ENCODE measurements at places on chromosomes 12 and 14.

GRCh38 chr12:5864972-5865371 lies 80.1 kb downstream of the ANO2 start:
- H3K4me3 ChIP-seq, result no peak overlapping the region
- DNase-seq, result no peak
- H3K27ac ChIP-seq, result no peak overlapping the region
- no peaks in the 10 kb centered on the region for H3K36me3 ChIP-seq

DNA sequence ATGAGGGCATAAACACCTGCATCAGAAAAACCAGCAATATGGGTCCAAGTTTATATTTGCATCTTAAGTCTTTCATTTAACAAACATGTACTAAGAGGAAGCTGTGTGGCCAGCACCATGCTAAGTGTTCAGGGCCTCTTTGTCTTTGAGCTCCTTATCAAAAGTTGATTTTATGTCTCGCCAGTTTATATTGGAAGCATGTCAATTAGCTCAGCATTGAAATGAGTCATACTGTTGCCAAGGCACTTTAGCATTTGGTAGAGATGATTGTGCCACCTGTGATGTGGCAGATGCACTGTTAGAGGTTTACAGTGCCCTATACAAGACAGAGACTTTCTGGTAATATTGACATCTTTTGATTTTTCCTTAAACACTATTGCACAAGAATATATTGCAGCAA lies 68.5 kb downstream of the BHLHE41 start:
- H3K27ac ChIP-seq, result no peak overlapping the region
- no peak overlapping the region for H3K4me3 ChIP-seq
- H3K4me1 ChIP-seq, result peaks cover 44% of the 10 kb centered on the region
- H3K27me3 ChIP-seq, result no peaks in the 10 kb centered on the region

GRCh38 chr12:79645235-79645630 lies 45.5 kb downstream of the PAWR start:
- H3K4me3 ChIP-seq, result no peak overlapping the region
- H3K4me1 ChIP-seq, result peaks cover 59% of the 10 kb centered on the region
- no peaks in the 10 kb centered on the region for H3K27me3 ChIP-seq
- no peak for DNase-seq
- H3K36me3 ChIP-seq, result peaks cover 9% of the 10 kb centered on the region

DNA sequence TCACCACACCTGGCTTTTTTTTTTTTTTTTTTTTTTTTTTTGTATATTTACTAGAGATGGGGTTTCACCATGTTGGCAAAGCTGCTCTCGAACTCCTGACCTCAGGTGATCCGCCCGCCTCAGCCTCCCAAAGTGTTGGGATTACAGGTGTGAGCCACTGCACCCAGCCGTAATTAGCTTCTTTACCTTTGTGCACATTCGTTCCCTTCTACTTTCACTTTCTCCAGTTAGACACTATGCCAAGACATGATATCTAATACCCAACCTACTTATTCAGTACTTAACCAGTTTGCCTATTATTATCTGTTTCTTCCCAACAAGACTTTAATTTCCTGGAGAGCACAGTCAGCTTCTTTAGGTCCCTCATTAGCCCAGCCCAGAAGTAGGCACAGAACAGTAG lies 5.3 kb downstream of the STYK1 start:
- peaks cover 1% of the 10 kb centered on the region for H3K4me1 ChIP-seq
- no peak overlapping the region for H3K27ac ChIP-seq
- H3K4me3 ChIP-seq, result no peak overlapping the region

- no peak for DNase-seq
- no peaks in the 10 kb centered on the region for H3K27me3 ChIP-seq
- no peak overlapping the region for H3K4me3 ChIP-seq
- H3K27ac ChIP-seq, result no peak overlapping the region
These were observed 171.8 kb downstream of the FLRT2 start for GRCh38 chr14:85701763-85702162.

- H3K36me3 ChIP-seq, result peaks cover 1% of the 10 kb centered on the region
- H3K4me1 ChIP-seq, result peaks cover 30% of the 10 kb centered on the region
- DNase-seq, result no peak
- H3K27ac ChIP-seq, result no peak overlapping the region
- no peaks in the 10 kb centered on the region for H3K27me3 ChIP-seq
These were observed 60.4 kb downstream of the RASSF8 start for GRCh38 chr12:26018926-26019325.

DNA sequence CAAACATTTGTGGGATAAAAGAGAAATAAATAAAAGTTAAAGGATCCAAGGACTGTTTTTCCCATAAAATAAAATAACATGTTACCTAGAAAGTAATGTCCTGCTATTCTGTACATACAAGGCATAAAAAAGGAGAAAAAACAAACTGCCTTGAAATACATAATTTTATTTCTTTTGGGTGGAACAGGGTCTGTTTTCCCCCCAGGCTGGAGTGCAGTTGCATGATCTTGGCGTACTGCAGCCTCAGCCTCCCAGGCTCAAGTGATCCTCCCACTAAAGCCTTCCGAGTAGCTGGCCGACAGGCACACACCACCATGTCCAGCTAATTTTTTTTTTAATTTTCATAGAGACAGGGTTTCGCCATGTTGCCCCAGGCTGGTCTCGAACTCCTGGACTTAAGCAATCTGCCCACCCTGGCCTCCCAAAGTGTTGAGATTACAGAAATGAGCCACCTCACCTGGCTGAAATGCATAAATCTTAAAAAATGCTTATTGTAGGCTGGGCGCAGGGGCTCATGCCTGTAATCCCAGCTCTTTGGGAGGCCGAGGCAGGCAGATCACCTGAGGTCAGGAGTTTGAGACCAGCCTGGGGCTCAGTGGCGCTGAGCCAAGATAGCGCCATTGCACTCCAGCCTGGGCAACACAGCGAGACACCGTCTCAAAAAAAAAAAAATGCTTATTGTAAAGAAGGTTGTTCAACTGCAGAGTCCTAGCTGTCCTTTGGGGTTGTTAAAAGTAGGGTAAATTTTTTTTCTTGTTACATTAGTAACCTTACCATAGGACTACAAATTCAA lies 4.1 kb upstream of the TUBA1C start:
- no peaks in the 10 kb centered on the region for H3K36me3 ChIP-seq
- peak overlapping the region; percentile 86 for H3K27ac ChIP-seq
- no peak for DNase-seq
- no peak overlapping the region for H3K4me3 ChIP-seq

DNA sequence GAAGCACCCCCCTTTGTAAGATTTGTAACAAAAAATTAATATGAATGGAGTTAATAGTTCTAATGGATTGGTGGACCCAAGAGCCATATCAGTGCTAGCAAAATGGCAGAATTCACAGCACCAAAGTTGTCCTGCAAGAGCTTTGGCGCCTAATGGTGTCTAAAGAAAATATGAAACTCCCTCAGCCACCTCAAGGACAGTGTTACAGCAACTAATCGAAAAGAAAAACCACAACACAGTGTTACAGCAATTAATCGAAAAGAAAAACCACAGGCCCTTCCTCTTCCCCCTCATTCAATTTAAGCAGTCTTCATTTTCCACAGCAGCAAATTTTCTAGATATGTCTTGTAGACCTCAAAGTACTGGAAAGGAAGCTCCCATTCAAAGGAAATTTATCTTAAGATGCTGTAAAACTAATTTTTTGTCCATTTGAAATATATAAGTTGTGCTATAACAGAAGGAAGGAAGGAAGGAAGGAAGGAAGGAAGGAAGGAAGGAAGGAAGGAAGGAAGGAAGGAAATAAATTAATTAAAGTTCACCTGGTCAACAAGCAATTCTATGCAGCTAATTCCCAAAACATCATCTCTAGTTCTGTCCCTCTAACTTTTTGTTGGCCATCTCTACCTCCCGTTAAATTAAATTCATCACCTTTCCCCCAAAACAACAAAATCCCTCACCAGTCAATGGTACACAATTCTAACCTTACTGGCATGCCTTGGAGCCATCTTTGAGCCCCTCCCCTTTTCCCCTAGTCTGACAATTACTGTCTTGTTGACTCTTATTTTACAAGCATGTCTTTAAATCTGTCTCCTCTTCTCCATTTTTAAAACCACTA lies 17.4 kb downstream of the LRP6 start:
- H3K36me3 ChIP-seq, result peaks cover under 1% of the 10 kb centered on the region
- no peak overlapping the region for H3K4me3 ChIP-seq
- no peaks in the 10 kb centered on the region for H3K27me3 ChIP-seq
- no peak overlapping the region for H3K27ac ChIP-seq

- no peak for DNase-seq
- no peaks in the 10 kb centered on the region for H3K27me3 ChIP-seq
- H3K4me1 ChIP-seq, result peaks cover 10% of the 10 kb centered on the region
- H3K4me3 ChIP-seq, result no peak overlapping the region
- H3K36me3 ChIP-seq, result no peaks in the 10 kb centered on the region
These were observed 65.9 kb downstream of the NOVA1 start for GRCh38 chr14:26531894-26532293.

DNA sequence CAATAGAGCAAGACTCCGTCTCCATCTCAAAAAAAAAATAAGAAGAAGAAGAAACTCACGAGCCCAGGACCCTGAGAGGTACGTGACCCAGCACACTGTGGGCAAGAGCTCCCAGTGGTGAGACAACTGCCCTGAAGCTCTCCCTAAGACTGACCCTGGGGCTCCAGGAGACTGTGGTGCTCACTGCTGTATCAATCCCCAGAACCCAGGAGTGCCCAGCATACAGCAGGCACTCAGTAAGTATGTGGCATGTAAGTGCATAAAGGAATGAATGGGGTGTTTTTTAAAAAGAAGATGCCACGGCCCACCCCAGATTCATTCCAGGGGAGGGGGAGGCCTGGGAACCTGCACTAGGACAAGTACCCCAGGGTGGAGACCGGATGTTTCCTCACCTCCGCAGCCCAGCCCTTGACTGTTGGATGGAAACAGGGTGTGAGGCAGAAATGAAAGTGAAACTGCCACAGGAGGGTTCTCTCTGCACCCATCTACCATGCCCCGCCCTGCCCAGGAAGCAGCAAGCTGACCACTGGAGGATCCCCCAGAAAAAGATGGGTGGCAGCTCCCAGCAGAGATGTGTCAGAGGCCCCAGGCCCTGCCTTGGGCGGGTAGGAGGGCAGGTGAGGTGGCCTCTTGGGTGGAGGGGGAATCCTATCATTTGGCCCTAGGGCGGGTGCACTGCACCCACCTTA lies 12.2 kb downstream of the ITPK1 start:
- H3K27ac ChIP-seq, result no peak overlapping the region
- no peak for DNase-seq
- H3K27me3 ChIP-seq, result no peaks in the 10 kb centered on the region

DNA sequence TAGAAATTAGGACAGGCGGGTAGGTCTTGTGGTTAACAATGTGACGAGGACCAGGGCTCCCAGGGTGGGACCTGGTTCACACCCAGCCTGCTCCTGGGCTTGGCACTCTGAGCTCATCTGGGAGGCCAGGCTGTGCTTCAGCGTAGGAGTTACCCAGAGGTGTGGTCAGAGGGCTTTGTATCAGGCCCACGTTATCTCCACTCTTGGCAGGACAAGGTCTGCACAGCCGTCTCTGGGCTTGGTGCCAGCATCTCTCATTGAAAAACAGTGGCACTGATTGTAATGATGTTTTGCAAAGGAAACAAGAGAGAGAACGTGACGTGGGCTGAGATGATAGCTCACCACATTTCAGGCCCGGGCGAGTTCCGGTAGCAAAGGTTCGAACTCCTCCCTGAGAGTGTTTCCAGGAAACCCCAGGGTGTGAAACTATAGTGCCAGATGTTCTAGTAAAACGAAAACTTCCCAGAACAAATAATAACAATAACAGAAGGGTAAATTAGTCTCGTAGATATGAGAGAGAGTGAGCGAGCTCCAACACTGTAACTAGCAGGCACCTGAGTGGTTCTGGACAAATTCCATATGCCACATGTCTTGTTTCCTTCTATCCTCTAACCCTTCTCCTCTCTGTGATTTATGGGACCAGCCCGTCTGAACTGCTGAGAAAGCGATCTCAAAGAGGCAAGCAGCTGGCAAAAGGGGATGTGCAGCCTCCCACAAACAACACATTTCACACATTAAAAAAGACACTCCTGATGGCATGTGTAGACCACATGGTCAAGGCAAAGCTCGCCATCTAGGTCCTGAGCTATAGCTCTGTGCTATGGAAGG lies 227.3 kb downstream of the KTN1 start:
- peaks cover 2% of the 10 kb centered on the region for H3K4me1 ChIP-seq
- H3K4me3 ChIP-seq, result no peak overlapping the region
- no peak for DNase-seq
- H3K27me3 ChIP-seq, result peaks cover 7% of the 10 kb centered on the region
- no peaks in the 10 kb centered on the region for H3K36me3 ChIP-seq

GRCh38 chr12:132154941-132155770 lies 10.9 kb downstream of the NOC4L start:
- DNase-seq, result no peak
- no peaks in the 10 kb centered on the region for H3K27me3 ChIP-seq
- H3K4me3 ChIP-seq, result no peak overlapping the region
- H3K36me3 ChIP-seq, result no peaks in the 10 kb centered on the region

DNA sequence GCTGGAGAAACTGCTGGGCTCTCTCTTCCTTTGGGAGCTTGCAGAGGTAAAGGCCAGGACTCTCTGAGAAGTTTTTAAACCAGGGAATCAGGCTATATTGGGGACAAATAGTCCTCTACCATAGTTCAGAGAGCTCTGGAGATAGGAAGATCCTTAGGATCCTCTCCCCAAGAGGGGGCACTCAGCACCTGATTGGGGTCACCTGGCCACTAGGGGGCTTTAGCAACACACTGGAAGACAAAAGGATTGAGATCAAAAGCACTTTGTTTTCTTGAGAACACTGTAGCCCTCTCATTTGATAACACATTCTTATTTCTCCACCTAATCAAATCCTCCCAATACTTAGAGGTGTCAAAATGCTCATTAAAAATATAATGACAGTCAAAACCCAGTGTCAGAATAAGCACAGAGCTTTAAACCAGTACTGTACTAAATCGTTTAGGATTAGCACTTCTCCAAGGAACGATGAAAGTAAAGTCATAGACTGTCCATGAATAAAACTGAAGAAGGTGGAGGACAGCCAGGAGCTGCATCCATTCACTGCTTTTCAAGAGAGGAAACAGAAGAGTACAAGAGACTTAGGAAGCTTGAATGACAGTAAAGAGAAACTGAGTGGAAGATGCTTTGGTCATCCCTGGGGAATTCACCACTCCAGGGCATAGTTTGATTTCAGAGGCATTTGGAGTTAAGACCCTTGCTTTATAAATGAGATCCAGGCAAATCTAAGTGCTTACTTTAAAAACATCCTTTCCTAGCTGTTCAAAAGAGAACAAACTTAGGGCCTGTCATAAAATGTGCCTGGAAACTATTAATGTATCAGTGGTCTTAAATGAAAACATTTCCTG lies 26.5 kb downstream of the BMP4 start:
- H3K27ac ChIP-seq, result peak overlapping the region; percentile 43
- DNase-seq, result no peak
- H3K36me3 ChIP-seq, result no peaks in the 10 kb centered on the region
- H3K4me3 ChIP-seq, result no peak overlapping the region

DNA sequence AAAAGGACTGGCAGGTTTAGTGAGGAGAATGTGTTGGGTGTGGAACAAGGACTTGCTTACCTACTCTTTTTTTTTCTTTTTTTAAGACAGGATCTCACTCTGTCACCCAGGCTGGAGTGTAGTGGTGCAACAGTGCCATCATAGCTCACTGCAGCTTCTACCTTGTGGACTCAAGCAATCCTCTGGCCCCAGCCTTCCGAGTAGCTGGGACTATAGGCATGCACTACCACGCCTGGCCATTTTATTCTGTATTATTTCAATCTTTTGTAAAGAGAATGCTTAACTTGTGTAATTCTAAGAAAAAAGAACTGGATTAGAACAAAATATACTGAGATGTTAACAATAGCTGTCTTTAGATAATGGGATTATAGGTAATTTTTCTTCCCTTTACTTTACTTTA lies 1.9 kb upstream of the VRTN start:
- no peaks in the 10 kb centered on the region for H3K36me3 ChIP-seq
- peaks cover 10% of the 10 kb centered on the region for H3K4me1 ChIP-seq
- no peak for DNase-seq
- no peak overlapping the region for H3K4me3 ChIP-seq

Measured in osteocyte (in vitro differentiated cells).